Left ventricle myocardium inferior (tissue), 1 donor: ENCODE measurements at places on chromosomes 7 and 10. TPM values are rescaled to one million over a fixed set of nuclear protein-coding genes. Genes with fewer than 3 reads are reported as not detected.

GRCh38 chr10:132972986-132973902, 30.9 kb upstream of the CFAP46 start:
- peak; percentile 3 for DNase-seq

GRCh38 chr10:7626283-7626682, 40.5 kb downstream of the ITIH5 start:
- DNase-seq, result no peak

DNA sequence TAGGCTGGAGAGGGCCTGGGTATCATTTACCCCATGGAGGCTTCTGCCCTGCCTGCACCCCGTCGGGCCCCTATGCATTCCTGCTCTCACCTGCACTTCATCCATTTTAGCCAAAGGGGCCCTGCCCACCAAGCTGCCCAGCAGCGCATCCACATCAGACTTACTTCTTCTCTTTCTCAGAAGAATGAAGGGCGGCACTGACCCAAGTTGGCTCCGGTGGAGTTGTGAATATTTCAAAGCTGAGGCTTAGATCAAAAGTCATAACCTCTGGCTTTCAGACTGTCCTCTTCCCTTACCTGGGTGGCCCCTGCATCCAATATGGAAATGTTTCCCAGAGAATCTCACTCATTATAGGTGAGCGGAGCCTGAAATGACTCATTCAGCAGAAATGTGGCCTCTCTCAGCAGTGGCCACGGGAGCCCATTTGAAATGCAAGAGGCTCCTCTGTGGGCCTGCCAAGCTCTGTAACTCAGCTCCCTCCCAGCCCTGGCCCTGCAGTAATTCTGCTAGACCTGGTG, 117.6 kb upstream of the TCF7L2 start:
- no peak for DNase-seq

- no peak for DNase-seq
These were observed 87.4 kb downstream of the BUB3 start for GRCh38 chr10:123241391-123242141.

GRCh38 chr10:62511238-62511637, 137.1 kb downstream of the ZNF365 start:
- DNase-seq, result no peak

GRCh38 chr10:23111517-23112286, 16.3 kb downstream of the MSRB2 start:
- DNase-seq, result no peak

DNA sequence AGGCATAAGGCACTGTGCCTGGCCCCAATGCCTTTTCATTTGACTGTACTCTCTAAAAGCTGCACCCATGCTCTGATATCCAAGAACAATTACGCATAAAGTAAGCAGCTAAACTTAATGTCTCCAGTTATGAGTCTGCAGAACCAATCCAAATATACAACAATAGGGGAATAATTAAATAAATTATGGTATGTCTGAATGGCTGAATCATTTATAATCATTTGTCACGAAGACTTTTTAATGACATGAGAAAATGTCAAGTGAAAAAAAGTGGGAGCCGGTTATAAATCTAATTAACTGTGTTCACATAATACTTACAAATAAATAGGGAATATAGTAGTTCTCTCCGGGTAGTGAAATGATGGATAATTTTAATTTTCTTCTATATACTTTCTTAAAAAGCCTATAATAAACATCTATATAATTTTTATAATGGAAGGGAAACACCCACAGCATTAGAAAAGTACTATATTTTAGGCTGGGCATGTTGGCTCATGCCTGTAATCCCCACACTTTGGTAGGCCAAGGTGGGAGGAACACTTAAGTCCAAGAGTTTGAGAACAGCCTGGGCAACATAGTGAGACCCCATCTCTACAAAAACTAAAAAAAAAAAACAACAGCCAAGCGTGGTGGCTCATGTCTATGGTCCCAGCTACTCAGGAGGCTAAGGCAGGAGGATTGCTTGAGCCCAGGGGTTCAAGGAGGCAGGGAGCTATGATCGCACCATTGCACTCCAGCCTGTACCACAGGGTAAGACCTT, 14.2 kb downstream of the SLC37A3 start:
- no peak for DNase-seq

DNA sequence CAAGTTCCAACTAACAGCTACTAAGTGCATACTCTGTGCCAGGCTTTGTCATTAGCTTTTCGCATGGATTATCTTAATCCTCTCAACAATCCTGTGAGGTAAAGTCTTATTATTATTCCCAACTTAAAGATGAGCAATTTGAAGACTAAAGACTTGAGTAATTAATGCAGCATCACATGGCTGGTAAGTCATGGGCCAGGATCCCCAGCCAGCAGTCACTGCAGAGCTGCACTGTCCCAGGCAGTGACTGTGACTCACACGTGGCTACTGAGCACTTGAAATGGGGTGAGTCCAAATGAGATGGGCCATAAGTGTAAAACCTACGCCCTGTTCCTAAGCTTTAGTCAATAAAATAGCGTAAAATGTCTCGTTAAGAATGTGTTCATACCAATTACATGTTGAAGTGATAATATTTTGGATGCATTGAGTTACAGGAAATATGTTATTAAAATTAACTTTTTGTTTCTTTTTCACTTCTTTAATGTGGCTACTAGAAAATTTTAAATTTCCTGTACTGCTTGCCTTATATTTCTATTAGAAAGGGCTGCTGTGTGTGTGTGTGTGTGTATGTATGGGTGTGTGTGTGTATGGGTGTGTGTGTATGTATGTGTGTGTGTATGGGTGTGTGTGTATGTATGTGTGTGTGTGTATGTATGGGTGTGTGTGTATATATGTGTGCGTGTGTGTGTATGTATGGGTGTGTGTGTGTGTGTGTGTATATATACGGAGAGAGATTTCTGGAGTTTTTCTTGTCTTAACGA, 756.3 kb downstream of the AUTS2 start:
- DNase-seq, result no peak

DNA sequence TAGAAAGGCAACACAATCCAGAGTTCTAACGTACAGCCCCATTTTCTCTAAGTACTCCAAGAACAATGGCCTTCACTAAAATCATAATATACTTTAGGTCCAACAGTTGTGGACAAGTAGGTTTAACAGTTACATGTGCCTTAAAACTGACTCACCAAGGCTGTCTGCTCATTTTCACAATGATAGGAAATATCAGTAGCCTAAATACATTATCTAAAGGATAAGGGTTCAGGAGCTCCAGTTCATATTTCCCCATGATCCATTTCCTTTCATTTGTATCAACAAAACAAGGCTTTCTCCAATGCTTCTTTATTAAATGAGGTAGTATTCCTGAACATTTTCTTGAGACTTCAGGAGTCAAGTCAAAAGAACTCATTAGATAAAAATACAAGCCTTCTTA, 164.0 kb downstream of the SLC25A13 start:
- no peak for DNase-seq

DNA sequence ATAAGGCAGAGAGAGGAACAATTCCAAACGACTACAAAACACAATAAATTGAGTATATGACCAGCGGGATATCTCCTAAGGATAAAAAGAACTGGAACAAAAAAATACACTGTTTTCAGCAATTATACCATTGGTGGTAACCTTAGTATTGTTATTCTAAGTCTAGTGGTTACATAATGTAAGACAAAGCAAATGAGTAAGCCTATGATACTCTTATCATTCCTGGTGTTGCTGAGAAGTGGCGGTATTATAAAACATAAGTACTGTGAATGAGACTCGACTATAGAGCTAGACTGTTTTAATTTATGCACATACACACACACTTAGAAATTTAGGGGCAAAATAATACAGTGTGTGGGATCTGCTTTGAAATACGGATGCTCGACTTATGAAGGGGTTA, 107.7 kb downstream of the NRBF2 start:
- DNase-seq, result no peak

- DNase-seq, result no peak
These were observed 42.3 kb downstream of the SVOPL start for GRCh38 chr7:138658889-138659288.

DNA sequence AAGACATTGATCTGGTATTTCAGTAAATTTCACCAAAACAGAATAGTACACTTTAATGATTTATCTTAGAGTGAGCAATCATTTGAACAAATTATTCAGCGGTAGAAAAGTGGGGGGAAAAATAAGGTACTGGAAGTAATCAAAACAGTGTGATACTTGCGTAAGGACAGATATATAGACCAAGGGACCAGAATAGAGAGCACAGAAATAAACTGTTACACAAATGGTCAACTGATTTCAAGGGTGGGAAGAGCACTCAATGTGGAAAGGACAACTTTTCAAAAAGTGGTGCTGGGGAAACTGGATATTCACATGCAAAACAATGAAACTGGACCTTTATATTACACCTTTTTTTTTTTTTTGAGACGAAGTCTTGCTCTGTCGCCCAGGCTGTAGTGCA, 119.9 kb downstream of the NRBF2 start:
- DNase-seq, result no peak

DNA sequence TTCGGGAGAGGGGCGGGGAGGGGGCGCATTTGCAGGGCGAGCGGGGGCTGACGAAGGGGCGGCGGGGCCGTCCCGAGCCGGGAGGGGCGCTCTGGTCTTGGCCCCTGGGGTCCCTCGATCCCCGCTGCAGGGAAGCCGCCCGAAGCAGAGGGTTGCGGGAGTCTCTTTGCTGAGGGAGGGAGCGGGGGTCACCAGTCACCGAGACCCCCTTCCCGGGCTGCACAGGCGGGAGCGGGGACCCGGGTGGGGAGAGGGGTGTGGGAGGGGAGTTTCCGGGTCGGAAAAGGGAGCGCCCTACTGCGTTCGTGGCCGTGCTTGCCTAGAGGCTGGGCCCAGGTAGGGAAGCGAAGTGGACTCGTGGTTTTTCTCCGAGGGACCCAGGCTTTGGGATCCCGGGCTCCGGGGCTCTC, 422 bp downstream of the AP1S1 start:
- no peak for DNase-seq

DNA sequence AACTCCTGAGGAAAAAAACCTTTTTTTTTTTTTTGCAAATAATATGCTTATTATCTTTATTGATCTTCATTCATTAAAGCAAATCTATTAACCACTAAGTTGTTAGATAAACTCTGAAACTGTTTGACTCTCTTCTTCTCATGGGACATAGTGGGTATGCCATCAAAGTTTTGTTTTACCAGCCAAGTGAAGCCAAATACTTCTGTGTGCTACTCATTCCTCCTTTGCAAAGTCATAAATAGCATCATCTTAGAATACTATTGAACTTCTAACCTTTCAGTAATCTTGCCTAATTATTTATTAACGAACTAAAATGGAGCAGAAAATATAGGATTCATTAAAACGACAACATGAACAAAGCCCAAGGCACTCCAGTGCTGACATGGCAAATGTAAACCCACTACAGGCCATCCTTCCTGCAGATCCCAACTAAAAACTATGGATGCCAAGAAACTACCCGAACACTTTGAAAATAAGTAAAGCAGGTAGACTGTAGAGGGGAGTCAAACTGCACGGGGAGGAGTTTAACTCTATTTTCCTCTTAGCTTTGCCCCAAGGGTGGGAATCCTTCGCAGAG, 61.2 kb upstream of the ODAD2 start:
- no peak for DNase-seq

- DNase-seq, result peak; percentile 43
These were observed 805 bp downstream of the MSRB2 start for GRCh38 chr10:23095966-23096801.

- no peak for DNase-seq
These were observed 754.0 kb upstream of the GALNT17 start for GRCh38 chr7:70377957-70378356.

DNA sequence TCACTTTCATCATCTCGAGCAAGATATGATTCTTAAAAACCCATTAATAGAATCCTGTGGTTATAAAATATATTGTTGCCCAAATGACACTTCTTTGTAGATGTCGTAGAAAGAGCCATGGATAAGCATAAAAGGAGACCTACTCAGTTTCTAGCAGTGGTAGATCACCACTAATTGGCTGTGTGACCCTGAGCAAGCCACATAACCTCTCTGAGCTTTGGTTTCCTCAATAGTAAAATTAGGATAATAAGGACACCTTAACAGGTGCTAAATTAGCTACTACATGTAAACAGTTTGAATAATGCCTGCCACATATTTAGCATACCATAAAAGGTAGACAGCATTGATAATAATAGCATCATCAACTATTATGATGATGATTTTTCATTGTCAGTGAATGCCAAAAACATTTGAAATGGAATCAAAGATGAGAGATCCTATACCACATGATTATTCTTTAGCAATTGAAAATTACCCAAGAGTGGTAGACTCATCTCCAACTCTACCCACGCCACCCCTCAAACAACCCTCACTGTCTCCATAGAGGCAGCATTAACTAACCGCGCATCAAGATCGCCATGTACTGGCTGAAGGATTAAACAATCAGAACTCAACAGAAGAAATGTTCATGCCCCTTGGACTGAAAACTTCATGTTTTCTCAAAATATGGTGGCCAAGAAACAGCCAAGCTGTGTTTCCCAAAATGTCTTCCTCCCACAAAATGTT, 45.8 kb downstream of the CHST15 start:
- DNase-seq, result no peak

- DNase-seq, result no peak
These were observed 187.3 kb upstream of the PLXDC2 start for GRCh38 chr10:19628767-19629560.

DNA sequence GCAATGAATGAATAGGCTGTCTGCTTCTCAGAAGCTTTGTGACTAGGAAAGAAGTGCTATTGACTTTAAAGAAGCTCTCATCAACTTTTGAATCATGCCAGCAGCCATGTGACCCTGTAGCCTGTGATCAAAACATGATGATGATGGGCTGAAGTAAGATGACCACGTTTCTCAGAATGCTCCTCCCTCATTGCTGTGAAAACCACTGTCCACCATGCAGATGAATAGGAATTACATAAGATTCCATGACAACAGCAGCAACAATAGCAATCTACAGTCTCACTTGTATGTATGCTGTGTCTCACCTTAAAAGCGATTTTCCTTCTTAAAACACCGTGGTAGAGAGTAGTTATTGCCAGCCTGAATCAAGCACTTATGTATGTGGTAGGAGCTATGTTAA, 228.4 kb downstream of the TRIL start:
- DNase-seq, result no peak

- DNase-seq, result no peak
These were observed 70.9 kb upstream of the GRID1 start for GRCh38 chr10:86437447-86437846.

DNA sequence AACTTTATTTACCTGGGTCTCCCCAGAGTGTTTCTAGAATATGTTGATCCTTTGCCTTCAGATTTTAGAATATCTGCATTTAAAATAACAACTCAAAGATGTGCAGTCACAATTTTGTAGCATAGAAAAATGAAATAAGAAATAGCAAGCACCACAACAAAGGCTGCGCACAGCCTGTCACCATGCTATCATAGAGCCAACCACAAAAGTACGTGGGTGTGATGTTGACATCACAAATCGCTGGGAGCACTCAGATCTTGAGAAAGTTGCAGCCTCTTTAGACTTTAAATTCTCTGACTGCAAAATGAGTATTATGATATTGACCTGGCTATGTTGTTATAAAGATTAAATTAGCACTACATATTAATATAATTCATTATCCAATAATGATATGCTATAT, 177.9 kb downstream of the TNS3 start:
- DNase-seq, result no peak

SPDYE1 gene
- total RNA-seq, result not detected

PTF1A gene
- total RNA-seq, result not detected

SPDYE16 gene
- 0.22 TPM for total RNA-seq

FFAR4 gene
- 0.08 TPM for total RNA-seq
